ENCODE measurements at places on chromosomes 13 and 19.
A peak's percentile ranks its signal among the peaks of the same experiment; 100 is the strongest.

DNA sequence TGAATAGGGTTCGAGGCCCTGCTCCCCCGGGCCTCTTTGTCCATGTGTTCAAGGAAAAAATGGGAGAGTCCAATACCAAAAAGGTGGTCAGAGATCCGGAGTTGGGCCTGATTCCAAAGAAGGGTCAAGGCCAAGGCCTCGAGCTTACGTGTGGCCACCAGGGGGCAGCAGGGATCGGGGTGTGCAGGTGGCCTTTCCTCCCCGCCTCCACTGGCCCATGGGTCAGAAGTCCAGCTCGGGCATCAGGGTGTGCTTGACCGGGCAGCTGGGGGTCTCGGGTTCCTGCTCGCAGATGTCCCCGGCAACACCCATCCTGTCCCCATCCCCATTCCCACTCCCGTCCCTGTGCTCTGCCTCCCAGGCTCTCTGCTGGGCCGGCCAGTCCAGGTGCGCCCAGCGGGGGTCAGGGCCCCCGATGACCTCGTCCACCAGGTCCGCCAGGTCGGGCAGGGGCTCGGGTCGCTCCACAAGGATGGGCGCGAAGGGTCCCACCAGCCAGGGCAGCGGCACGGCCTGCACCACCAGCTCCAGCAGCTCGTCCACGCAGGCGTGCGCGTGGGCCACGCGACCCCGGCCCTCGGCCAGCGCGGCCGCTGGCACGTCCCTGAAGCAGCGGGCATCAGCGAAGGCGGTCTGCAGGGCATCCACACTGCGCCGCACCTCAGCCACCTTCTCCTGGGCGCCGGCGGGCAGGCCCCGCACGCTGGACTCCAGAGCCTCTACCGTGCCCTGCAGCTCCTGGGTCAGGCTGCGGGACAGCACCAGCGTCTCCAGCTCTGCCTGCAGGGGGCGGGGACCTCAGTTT, 5.2 kb upstream of the PLIN4 start:
- DNase-seq = peak; percentile 41

DNA sequence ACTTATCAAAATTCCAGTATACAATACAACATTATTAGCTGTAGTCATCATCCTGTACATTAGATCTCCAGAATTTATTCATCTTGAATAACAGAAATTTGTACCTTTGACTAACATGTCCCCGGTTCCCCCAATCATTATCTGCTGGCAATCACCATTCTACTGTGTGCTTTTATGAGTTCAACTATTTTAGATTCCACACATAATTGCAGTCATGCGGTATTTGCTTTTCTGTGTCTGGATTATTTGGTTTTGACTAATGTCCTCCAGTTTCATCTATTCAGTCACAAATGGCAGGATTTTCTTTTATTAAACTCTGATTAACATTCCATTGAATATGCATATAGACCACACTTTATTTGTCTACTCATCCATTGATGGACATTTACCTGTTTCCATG, 530.7 kb upstream of the SLITRK1 start:
- DNase-seq = peak; percentile 67

GRCh38 chr19:15299568-15300409, 32.5 kb downstream of the BRD4 start:
- peak; percentile 97 for DNase-seq

DNA sequence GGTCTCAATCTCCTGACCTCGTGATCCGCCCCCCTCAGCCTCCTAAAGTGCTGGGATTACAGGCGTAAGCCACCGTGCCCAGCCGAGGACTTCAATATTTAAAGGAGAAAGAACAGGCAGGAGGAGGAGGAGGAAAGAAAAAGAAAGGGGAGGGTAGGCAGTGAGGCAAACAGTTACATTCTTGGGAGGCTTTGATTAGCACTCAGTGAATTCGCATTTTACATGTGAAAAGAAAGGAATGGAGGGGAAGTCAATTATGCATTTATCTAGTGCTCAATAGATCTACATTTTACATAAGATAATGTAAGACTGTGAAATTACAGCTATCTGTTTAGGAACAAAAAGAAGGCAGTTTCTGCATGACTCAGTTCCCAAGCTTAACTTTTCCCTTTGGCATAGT, 30.9 kb upstream of the CXCL17 start:
- no peak for DNase-seq

GRCh38 chr19:35931874-35932202, 4.3 kb upstream of the LRFN3 start:
- no peak for DNase-seq

DNA sequence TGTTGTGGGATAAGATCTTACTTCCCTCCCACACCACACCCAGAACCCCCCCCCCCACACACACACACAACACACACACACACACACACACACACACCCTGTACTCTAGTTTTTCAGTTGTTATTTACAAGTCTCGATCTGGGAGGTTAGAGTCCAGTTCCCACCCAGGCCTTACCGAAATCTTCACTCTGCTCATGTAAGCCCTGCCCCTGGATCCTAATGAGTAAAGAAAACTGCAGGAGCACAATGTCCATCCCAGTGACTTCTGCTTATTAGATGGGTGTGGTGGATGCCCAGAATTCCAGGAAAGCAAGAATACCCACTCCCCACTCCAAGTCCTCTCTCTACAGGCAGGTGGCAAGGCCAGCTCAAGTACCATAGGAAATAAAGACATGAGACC, 23.0 kb downstream of the STARD13 start:
- DNase-seq = no peak

DNA sequence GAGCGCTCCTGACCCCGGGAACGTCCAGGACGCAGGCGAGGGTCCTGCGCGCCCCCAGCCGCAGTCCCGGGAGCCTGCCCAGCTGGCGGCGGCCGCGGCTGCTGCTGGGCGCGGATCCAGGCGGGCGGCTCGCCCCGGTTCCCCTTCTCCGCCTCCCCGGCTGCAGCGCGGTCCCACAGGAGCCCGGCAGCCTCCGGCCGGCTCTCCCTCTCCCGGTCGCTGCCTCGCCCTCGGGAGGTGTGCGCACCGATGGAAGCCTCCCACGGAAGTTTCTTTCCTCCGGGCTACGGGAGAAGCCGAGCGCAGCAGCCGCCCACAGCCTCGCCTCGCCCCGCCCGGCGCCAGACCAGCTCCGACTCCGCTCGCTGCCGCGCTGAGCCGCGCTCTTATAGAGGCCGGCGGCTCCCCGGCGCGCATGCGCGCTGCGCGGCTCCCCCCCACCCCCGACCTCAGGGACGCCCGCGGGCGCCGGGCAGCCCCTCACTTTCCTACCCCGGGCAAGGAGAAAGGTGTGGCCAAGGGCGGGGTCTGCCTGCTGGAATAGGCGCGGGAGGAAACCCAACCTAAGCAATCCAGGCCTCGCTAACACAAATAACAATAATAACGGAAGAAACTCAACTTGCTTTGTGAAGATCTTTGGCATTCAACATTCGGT, at the start of gene SHISA2:
TSS of gene SHISA2 (minus strand) at position 360 of the 655 bp plus-strand sequence. CDS start 1,041 bp downstream, outside the sequence.
- DNase-seq = peak; percentile 45

DNA sequence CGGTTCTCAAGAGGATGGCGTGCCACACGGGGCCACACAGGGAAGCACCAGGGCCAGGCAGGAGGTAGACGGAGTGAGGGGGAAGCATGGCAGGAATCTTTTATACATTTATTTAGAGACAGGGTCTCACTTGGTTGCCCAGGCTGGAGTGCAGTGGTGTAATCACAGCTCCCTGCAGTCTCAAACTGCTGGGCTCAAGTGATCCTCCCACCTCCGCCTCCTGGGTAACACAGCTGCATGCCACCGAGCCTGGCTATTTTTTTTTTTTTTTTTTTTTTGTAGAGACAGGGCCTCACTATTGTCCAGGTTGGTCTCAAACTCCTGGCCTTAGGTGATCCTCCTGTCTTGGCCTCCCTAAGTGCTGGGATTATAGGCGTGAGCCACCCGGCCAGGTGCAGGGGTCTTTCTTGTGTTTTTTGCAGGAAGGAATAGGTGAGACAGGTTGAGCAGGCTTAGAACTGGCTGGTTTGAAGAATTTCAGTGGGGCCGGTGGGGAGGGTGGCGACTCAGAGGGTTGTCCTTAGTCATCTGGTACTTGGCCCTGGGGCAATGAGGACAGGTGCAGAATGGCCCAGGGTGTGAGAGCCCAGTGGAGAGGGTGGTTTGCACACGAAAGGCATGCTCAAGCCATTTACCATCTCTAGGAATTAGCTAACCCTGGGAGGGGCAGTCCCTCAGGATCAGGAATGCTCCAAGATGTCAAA, 7.6 kb downstream of the SSC5D start:
- no peak for DNase-seq

- DNase-seq = peak; percentile 91
Measured at GRCh38 chr19:41321600-41322270, 11.8 kb downstream of the CCDC97 start.

DNA sequence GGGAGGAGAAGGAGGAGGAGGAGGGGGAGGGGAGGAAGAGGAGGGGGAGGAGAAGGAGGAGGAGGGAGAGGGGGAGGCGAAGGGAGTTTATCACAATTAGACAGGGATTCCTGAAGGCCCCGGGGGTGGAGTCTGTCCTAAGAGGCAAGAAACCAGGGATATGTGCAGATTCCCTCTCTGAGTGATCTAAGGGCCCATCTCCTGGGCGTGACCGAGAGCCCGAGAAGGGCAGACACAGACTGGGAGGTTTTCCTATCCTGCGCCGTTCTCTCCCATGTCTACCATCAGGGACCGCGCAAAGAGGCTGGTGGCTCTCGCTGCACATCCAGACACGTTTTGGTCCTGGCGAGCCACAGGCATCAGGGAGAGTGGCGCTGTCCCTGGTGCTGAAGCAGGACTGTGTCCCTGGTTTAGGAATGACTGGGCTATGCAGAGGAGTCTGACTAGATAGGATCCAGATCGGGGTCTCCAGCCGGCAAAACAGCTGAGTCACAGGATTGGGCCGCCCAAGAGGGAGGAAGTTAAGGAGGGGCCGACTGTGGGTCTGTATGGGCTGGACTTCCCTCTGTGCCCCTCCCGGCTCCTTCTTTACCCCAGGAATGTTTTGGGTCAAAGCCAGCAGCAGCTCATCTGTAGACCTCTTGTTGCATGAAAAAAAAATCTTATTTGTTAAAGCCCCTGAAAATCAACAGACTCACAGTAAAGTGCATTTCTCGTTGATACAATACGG, 17.9 kb upstream of the ZNF175 start:
- peak; percentile 65 for DNase-seq

- peak; percentile 34 for DNase-seq
Measured at GRCh38 chr19:51712461-51713081, 11.2 kb downstream of the HAS1 start.

Data from EH (cell line).